ENCODE measurements at places on chromosomes 5 and 9.

GRCh38 chr9:2299843-2300205, 284.7 kb downstream of the SMARCA2 start:
- no peak for DNase-seq

DNA sequence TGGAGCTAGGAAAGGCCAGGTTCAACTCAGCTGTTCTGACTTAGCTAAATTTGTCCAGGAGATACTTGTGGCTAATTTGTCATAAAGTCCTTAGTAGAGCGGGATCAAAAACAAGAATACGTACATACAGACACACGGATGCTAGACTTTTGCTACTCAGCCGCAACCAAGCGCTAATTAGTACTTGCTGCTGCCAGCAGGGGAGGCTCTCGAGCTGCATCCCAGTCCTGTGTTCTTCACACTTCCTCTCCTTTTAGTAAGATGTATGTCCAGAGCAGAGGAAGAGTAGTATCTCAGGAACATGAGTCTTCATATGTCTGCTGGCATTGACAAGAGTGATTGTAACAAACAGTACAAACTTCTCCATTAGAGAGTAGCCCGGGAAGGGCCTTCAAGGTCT, 58.3 kb downstream of the CYFIP2 start:
- no peak for DNase-seq

- DNase-seq, result no peak
Observed at GRCh38 chr5:111859031-111859430, 102.0 kb upstream of the NREP start.

- no peak for DNase-seq
Observed at GRCh38 chr9:69981686-69982445, 61.8 kb upstream of the MAMDC2 start.

- no peak for DNase-seq
Observed at GRCh38 chr9:136323371-136323789, 4.0 kb upstream of the GPSM1 start.

Data from stimulated activated CD4-positive, alpha-beta T cell treated with anti-CD3 and anti-CD28 coated beads, TNF-alpha, amount 100 ng/mL, for 4 hours (primary cell).